Kidney epithelial cell (primary cell): ENCODE measurements at places on chromosomes 5 and 9. TPM values are rescaled to one million over a fixed set of nuclear protein-coding genes. Genes with fewer than 3 reads are reported as not detected.

The SHC3 gene
- 2.9 and 5.1 TPM in 2 replicates for total RNA-seq

The VAV2 gene
- 37.8 and 48.3 TPM in 2 replicates for total RNA-seq

The C9orf152 gene
- total RNA-seq, result not detected in 2 replicates

- no peak for DNase-seq
Observed at GRCh38 chr5:1439388-1440097, 5.7 kb downstream of the SLC6A3 start.

DNA sequence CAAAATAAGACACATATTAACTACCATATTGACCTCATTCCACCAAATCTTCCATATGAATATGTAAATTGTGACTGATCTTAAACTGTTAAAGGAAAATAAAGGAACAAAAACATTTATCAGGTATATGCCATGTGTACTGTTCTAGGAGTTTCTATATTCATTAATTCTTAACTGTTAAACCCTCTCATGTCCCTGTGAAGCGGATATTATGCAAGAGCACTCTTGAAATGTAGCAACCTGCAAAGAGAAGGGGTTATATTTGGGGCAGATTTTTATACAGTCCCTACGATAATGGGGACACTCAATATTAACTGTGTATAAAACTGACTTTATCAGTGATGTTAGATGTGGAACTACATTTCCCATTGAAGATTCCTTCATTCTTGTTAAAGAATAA, 184.9 kb upstream of the OR13F1 start:
- no peak for DNase-seq

GRCh38 chr9:88750832-88751360, 215.9 kb downstream of the NXNL2 start:
- no peak for DNase-seq

GRCh38 chr9:2854617-2855016, 10.7 kb upstream of the PUM3 start:
- DNase-seq, result no peak

- no peak for DNase-seq
Observed at GRCh38 chr5:74205767-74206578, 434.6 kb downstream of the ENC1 start.

- DNase-seq, result no peak
Observed at GRCh38 chr5:159909126-159909525, 7.2 kb upstream of the ADRA1B start.

DNA sequence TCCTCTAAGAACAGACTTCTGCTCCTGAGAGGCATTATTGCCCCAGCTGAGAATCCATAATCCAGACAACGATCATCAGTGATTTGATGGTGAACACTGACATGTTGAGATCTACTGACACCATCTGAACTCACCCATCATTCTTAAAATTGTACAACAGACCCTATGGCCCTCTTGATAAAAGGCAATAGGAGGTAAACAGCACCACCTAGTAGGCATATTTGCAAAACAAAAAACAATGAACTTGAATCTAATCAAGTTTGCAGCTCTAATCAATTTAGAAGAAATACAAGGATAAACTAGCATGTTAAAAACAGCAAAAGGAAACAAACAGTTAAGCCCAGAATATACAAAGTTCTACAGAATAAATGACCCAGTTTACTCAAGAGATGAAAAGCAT, 89.6 kb downstream of the SFXN1 start:
- no peak for DNase-seq

- no peak for DNase-seq
Observed at GRCh38 chr9:21983561-21983935, 10.6 kb downstream of the CDKN2A start.

GRCh38 chr5:153222936-153223335, 267.5 kb upstream of the GRIA1 start:
- DNase-seq, result no peak

- no peak for DNase-seq
Observed at GRCh38 chr9:71858812-71859211, 52.2 kb downstream of the ABHD17B start.

DNA sequence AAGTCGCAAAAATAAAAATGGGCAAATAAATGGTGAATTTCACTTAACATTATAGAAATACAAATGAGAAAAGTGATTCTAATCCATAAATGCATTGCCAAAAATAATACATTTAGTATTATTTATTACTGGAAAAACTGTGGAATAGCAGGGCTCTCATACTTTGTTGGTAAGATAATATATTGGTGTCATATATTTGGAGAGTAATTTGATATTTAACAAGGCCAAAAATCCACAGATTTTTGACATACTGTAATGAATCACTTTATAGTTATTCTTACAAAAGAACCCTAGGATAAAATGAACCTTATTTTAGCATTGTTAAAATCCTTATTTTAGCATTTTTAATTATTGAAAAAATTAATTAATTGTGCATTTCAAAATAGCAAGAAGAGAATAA, 397.2 kb upstream of the DAB2 start:
- no peak for DNase-seq

DNA sequence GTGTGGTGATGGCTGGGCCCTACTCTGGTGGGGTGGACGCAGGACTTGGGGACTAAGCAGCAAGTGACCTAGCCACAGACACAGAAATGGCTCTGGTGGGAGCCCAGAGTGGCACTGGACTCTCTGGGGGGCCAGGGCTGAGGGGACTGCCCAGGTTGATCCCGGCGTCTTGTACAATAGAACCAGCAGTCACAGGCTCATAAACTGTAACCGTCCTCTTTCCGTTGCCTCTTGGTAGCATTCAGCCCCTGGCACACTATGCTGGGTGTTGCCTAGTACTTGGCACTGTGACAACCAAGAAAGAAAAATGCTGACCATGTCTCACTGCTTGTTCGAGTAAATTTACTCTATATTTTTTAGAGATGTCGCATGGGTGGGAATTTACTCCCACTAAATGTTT, 80.5 kb downstream of the DAB2IP start:
- no peak for DNase-seq

GRCh38 chr9:108874058-108874788, 12.2 kb downstream of the ACTL7A start:
- no peak for DNase-seq

GRCh38 chr9:122807271-122807900, 7.5 kb downstream of the OR1K1 start:
- DNase-seq, result no peak

DNA sequence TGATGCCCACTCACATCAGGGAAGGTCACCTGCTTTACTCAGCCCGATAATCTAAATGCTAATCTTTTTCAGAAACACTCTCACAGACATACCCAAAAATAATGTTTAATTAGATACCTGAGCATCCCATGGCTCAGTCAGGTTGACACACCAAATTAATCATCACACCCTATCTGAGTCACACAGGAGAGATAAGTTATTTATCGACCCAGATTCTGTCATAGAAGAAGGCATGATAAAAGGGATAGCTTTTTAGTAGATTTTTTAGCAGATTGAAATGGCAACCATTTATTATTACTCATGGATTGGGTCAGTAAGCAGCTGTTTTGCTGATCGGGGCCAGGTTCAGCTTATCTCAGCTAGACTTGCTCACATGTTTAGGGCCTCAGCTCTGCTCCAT, 97.8 kb upstream of the TYRP1 start:
- no peak for DNase-seq
